ENCODE measurements at places on chromosomes 11 and 22. TPM values are rescaled to one million over a fixed set of nuclear protein-coding genes. Genes with fewer than 3 reads are reported as not detected.

Gene TRPM5
- total RNA-seq: 0.18 TPM

Gene DLG2
- 9.9 TPM for total RNA-seq

GRCh38 chr11:126039485-126040271 is 23.0 kb downstream of the CDON start:
- DNase-seq: no peak

Gene BDNF
- 1.4 TPM for total RNA-seq

GRCh38 chr22:48952256-48953102 is 875.2 kb downstream of the BRD1 start:
- DNase-seq: no peak

GRCh38 chr11:97615546-97615945 is 1225.7 kb downstream of the JRKL start:
- DNase-seq: peak; percentile 42

DNA sequence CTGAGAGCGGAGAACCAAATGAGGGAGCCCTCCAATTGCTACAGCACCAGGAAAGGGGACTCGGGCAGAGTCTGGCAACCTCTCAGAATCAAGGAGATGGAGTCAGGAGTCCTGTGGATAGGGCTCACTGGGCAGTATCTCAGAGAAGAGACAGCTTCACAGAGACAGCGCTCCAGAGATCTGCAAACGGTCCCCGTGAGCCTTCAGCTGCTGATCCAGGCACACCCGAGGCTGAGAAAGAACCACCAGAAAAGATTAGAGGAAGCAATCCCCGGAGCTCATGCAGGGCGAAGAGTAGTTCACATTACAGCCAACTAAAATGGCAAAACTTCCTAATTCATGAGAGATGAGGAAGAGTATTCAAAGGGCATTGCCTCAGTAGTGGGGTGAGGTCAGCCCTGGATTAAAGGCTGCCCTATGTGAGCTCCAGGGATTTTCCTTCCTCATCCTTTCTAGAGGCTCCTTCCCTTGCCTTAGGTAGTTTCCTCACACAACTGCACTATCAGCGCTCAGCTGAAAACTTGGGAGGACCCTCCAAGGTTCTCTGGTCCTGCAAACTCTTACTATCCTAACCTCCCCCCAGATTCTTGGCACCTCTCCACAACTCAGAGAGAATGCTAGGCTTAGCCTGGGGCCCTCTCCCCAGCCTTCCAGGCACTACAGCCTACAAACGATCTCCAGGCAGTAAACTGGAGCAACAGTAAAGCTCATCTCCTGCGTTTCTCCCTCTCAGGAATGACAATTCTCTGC is 23.7 kb downstream of the SCN4B start:
- no peak for DNase-seq

GRCh38 chr11:58647866-58648265 is 25.4 kb downstream of the CNTF start:
- DNase-seq: no peak

DNA sequence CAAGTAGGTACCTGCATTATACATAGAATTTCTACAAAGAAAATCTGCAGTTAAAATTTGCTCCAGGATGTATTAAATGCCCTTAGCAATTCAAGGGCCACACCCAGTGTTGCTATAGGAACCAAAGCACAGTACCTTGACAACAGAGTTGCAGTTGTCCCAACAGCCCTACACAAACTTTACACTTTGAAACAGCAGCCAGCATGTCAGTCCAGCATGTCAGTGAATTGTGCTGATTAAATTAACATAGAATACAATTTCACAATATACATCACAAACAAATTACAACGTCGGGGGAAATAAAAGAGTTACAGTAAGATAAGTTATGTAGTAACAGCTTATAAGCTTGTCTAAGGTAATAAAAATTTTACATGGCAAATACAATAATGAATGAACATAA is 389.2 kb downstream of the SOX6 start:
- peak; percentile 59 for DNase-seq

Gene ACRV1
- not detected for total RNA-seq

GRCh38 chr11:117475716-117476530 is 148.3 kb downstream of the CEP164 start:
- no peak for DNase-seq

Gene TSPAN32
- 7.6 TPM for total RNA-seq

DNA sequence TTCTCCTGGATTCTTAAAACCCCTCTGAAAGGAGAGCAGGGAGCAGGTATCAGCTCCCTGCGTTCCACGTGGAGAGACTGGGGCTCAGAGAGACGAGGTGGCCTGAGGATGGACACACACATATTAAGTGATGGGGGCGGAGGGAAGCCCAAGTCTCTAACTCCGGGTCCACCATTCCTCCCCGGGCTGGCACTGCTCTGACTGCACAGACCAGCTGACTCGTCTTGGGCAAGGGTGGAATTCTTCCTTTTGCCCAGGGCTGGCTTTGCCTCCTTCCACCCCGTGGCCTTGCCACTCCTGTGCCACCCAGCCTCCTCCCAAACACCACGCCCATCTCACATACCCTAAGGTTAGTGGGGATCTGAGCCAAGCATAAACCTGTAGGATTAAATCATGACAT is 65.0 kb downstream of the BUD13 start:
- DNase-seq: no peak

- no peak for DNase-seq
Measured at GRCh38 chr22:43267332-43267980, 75.7 kb downstream of the SCUBE1 start.

Gene AP5B1
- 35.5 TPM for total RNA-seq

Gene DBX1
- not detected for total RNA-seq
